ENCODE measurements at places on chromosomes 2 and 18. TPM values are rescaled to one million over a fixed set of nuclear protein-coding genes. Genes with fewer than 3 reads are reported as not detected.

DNA sequence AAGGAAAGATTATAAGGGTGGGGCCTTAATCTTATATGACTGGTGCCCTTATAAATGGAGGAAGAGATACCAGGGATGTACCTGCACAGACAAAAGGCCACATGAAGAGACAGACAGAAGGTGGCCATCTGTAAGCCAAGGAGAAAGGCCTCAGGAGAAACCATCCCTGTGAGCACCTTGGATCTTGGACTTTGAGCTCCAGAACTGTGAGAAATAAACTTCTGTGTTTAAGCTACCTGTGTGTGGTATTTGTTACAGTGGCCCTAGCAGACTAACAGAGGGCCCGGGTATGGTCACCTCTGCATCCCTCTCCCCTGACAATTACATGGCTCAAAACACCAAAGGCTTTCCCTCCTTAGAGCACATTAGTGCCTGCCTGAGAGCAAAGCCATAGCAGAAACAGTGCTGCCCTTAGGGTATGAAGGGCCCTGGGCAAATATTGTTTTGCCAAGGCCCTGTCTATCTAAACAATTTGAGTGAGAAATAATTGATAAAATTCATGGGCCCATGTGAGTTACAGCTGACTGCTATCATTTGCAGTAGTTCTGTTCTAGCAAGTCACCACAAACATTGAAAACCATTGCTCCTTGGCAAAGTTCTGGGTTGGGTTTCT is 109.3 kb upstream of the MYCN start:
- no peak for DNase-seq

Gene CRYGD
- total RNA-seq, result not detected

DNA sequence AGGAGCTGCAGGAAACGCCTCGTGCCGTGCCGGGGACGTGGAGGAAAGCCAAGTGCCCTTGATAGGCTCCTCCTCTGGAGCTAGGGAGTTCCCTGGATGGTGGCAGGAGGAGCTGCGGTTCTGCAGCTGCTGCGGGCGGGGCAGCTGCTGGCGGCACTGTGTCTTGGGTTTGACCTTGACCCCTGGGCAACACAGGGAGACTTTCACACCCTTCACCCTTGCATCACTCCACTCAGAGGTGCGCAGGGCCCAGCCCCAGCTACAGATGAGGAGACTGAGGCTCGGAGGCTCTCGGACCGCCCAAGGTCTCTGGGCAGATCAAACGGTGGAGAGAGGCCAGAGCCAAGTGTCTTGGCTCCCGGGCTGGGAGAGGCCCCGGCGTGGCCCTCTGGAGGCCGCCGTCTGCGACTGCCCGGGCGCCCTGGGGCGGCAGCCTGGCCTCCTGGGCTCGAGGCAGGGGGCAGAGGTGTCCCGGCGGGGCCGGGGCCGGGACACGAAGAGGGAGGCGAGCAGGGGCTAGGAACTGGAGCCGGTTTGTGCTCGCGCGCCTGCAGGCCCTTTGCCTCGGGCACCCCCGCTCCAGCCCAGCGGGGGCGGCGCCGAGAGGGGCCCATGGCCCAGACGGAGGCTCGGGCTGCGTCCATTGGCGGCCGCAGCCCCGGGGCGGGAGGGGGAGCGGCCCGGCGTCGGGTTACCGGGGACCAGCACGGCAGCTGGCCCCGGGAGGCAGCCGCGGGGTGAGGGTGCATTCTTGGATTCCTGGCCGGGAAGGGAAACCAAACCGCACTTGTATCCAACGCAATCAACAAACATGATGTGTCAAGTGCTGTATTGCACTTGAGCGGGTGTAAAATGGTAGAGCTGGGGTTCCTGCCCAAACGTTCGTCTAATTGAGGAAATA is 129.6 kb upstream of the SLC1A4 start:
- peak; percentile 52 for DNase-seq

GRCh38 chr18:80191264-80191663 is 56.0 kb downstream of the PARD6G start:
- DNase-seq, result no peak

DNA sequence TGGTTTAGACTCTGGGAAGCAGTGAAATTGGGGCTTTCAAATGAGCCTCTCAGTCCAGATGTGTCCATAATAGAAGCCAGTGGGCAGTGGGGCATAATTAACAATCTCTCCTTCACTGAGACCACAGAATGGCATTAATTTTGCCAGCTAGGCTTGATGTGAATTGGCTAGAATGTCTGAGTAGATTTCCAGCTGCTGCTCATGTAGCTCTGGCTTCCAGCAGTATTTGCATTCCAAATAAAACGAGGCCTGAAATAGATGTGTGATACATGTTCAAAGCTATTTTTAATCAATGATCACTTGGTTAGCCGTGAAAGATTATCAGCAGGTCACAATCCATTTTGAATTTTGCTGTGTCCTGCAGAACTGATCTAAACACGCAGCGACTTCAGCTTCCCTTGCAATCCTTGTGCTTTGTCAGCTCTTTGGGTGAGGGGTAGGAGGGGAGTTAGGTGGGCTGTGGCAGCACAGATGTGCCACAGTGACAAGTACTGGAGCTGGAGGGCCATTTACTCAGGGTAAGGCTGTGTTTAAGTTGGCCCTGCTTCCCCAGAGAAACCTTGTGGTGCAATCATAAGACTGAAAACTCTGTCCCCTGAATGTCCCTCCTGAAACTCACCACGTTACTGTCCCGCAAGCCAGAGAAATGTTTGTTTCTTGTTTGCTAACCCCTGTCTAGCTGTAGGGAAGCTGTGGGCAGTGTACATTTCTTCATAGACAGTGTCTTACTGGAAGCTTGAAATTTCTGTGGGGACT is 56.9 kb upstream of the TMEM178A start:
- DNase-seq, result no peak

GRCh38 chr2:74457129-74457548 is 1.1 kb upstream of the WBP1 start:
- no peak for DNase-seq

Gene CDCA7
- total RNA-seq, result 82.5 TPM

Gene TDRD15
- not detected for total RNA-seq

- no peak for DNase-seq
Observed at GRCh38 chr18:212780-213179, 54.4 kb downstream of the USP14 start.

DNA sequence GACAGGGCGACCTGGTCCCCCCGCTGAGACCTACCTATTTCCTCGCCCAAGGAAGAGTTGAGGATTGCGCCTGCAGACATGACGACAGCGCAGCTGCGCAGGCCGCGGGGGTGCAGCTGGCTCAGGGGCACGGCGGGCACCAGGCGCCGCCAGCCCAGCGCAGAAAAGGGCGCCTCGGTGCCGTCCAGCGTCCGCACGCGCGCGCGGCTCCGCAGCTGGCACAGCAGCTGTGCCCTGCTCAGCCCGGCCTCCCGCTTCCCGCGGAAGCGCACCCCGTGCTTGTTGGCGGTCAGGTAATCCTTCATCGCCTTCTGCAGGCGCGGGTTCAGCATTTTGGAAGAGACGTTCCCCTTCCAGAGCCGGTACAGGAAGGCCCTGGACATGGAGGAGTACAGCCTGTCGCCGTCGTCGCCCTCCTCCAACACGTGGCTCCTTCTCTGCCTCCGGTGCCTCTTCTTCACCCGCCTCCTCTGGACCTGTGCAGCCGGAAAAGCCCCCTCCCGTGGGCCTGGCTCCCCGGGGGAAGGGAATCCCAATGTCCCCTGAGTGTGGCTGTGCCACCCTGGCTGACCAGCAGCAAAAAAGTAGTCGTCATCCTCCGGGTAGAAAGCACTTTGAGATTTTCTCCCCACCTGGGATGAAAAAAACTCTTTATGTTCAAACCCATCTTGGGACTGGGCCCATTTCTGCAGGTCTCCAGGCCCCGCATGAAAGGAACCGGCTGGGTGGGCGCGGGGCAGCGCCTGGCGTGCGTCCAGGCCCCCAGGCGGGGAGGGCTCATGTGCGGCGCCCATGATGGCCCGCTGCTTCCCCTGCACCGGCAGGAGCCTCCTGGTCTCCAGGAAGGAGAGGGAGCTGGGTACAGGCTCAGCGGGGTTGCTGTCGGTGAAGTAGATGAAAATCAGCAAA is 42.7 kb downstream of the ST6GAL2 start:
- DNase-seq, result no peak

DNA sequence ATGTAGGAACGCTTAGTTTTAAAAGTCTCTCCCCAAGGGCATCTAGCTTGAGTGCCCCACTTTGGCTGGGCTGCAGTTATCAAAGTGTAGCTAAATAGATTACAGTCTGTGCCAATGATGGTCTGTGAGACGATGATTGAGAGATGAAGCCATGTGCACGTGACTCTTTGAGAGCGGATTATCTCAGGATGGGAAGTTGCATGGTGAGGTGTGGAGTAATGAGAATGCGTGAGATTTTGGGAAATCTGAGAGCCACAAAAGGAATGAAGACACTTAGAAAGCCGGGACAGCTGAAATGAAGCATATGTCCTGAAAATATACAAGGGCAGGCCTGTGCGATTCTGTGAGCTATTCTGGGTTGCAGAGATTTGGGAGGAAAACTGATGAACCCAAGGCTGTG is 370.0 kb downstream of the TGIF1 start:
- DNase-seq, result no peak

Gene WDR7
- 33.7 TPM for total RNA-seq

Gene POLR1B
- total RNA-seq, result 50.9 TPM

DNA sequence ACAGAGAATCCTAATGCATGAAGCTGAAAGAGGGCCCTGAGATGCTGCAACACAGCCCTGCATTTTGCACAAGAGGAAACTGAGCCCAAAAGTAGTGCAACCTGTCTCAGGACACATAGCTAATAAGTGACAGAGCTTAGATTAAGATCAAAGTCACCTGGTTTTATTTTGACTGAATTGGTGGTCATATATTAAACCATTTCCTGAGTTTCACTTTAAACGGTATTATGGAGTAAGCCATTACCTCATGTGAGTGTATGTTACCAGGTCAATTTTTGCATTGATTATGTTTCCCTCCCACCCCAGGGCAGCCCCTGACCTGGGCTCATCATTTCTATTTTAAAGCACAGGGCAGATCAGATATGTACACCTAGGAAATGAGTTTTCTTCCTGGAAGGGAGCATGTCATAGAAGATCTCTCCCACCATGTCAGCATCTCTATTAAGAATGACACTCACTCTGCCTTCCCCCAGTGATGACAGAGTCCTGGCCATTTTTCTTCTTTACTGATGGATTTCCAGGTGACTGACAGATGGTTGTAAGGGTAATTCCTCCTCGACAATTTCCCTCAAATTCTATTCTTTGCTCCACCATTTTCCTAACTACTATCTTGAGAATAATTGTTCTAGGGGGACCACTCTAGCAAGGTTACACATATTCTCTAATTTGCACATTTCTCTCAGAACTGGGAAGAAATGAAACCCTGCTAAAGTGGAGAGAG is 441.3 kb upstream of the SLC14A2 start:
- no peak for DNase-seq

Gene HOXD8
- total RNA-seq, result not detected

DNA sequence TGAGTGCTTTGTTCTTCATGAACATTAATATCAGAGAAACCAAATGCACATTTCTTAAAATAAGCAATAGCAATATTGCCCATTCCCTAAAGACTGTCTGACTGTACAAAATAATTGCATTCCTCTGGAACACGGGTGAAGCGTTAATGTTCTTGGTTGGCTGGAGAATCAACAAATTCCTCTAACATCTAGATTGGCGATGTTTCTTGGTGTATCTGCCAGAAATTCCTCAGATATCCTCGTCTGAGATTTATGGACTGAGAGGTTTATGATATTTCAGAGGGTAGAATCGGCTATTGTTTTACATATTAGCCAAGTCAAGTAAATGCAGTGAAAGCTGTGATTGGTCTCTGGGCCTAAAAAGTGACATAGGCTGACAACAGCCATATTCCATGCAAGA is 27.1 kb upstream of the SPTBN1 start:
- no peak for DNase-seq

Gene ICA1L
- 10.0 TPM for total RNA-seq

DNA sequence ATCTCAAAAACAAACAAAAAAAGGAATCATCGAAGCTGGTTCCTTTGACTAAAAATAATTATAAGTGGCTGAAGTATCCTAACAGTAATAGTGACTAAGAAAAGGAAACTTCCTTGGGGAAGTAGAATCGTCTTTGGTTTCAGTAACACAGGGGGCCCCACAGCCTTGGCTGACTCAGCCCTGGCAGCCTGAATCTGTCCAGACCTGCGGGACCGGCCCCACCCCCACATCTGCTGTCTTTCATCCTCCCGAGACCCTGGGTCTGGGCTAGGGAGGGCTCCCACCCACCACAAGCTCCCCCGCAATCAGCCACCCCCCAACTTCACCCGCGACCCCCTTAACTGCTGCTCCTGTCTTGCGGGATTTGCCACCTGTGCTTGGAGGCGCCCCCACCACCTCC is 1452.6 kb upstream of the ACVR2A start:
- no peak for DNase-seq

DNA sequence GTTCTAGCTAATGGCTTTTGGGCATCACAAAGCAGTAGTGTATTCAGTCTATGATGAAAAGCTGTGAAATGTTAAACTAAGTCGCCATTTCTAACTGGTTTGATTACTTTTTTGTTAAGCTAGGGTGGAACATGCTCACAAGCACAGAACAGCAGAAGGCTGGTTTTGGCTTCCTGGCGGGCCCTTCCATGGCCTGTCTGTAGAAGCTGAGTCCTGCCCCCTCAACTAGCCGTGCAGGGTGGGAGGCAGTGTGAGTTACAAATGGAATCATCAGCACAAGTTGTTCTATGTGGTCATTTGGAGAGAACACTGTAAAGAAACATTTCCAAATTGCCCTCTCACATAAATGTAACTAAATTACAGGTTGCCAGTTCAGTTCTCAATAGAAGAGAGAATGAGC is 290.8 kb downstream of the ALPK2 start:
- no peak for DNase-seq

Gene SPATA3
- 2.9 TPM for total RNA-seq

DNA sequence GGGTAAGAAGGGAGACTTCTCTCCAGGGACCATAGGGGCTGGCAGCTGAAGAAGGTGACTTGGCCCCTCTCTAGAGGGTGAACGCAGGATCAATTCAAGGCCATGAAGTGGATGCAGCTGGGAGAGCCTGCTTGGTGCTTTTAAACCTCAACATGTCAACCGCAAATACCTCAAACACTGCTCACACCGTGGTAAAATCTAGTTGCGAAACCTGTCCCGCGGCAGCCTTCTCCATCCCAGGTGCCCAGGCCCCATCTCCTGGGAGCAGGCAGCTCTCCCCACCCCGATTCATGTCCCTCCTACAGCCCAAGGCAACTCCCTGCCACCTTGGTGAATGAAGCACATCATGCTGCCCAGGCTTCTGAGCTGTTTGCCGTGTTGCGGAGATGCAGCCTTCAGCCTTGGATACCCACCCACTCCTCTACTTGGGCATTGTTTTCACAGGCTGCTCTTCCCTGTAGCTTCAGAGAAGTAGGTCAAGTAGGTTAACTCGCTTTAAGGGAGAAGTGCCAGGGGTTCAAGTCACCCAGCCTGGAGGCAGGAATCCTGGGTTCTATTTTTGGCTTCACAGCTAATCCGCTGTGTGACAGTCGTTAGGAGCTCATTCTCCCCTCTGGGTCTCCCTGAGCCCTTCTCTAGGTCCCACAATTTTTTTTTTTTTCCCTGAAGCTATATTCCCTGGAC is 6.2 kb upstream of the EFR3B start:
- DNase-seq, result no peak

- no peak for DNase-seq
Observed at GRCh38 chr2:70981421-70981820, 3.0 kb downstream of the ANKRD53 start.

- no peak for DNase-seq
Observed at GRCh38 chr2:146572598-146572997, 1272.2 kb upstream of the ACVR2A start.

Gene ZEB2
- 4.1 TPM for total RNA-seq

- DNase-seq, result no peak
Observed at GRCh38 chr2:3465844-3466481, 53.4 kb downstream of the ADI1 start.

Measured in activated naive CD4-positive, alpha-beta T cell treated with anti-CD3 and anti-CD28 coated beads, Interleukin-2, amount 50 U/mL, for 72 hours (primary cell).